HAP-1 (cell line): ENCODE measurements at places on chromosomes 5 and 9.

GRCh38 chr5:125331987-125332598 is 585.7 kb upstream of the ZNF608 start:
- DNase-seq, result no peak

GRCh38 chr5:147836439-147836838 is 5.0 kb upstream of the SPINK1 start:
- no peak for DNase-seq

GRCh38 chr9:73170185-73170957 is 18.7 kb downstream of the ANXA1 start:
- no peak for DNase-seq

- DNase-seq, result no peak
Measured at GRCh38 chr9:96342571-96343245, 40.7 kb upstream of the HSD17B3 start.

- DNase-seq, result no peak
Measured at GRCh38 chr5:163889369-163889768, 383.9 kb downstream of the MAT2B start.

- DNase-seq, result no peak
Measured at GRCh38 chr9:130451004-130451390, 6.2 kb downstream of the ASS1 start.

GRCh38 chr5:129857116-129857515 is 47.1 kb upstream of the CHSY3 start:
- no peak for DNase-seq

GRCh38 chr5:113721171-113721570 is 207.7 kb downstream of the YTHDC2 start:
- no peak for DNase-seq

DNA sequence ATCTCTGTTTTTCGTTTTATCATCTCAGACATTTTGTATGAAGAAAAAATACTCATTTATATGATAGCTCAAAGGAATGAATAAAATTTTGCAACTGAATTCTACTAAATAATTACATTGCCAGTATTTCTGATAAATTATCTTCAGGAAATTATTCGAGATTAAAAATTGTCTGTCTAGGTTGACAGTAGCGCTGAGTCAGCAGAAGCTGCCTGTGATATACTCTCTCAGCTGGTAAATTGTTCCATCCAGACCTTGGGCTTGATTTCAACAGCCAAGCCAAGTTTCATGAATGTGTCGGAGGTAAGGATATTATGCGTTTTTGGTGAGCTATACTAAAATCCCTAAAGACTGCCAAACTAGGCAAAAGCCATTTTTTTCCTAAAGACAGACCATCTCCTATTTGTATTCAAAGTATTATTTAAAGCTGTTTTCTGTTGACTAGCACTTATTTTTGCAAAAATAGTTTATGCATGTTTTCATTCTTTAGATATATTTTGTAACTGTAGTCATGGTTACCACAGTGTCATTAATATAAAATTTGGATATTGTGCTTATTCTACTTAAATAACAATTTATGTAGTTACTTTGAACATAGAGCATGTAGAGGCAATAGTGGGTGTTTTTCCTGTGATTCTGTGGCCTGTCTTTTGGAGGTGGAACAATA is 17.4 kb downstream of the LECT2 start:
- no peak for DNase-seq

GRCh38 chr5:134227259-134227658 is 1.4 kb upstream of the PPP2CA start:
- peak; percentile 30 for DNase-seq

DNA sequence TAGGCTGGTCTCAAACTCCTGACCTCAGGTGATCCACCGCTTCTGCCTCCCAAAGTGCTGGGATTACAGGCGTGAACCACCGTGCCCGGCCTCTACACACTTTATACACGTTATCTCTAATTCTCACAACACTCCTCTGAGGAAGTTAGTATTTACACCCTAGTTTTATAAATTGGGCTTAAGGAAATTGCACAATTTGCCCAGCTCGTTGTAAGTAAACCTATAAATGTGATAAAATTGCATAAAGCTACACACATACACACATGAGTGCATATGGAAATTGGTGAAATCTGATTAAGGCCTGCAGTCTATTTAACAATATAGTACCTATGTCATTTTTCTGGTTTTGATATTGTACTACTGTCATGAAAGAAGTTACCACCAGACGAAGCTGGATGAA is 4.4 kb upstream of the SLC4A9 start:
- no peak for DNase-seq

DNA sequence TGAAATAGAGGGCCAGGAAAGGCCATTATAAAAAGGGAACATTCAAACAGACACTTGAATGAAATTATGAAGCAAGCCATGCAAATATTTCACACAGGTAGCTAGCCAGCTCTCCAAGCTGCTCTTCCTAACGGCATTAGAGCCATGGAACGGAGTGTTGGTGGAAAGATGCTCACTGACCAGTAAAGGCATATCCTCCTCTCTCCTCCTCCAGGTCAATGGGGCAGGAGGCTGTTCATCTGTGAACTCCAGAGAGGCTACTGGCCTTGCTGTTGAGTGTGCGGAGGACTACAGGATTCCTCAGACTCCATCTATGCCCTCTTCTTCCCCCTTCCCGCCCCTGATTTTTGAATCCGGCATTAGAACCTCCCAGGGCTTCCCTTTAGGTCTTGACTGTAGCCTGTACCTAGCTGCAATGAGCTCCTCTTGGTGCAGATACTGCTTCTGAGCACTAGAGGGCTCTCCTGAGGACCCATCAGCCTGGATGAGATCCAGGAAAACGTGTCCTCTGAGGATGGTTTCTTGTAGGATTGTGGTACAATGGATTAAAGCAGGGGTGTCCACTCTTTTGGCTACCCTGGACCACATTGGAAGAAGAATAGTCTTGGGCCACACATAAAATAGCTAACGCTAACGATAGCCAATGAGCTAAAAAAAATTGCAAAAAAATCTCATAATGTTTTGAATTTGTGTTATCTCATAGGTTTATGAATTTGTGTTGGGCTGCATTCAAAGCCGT is 162.2 kb downstream of the SREK1 start:
- DNase-seq, result peak; percentile 68

DNA sequence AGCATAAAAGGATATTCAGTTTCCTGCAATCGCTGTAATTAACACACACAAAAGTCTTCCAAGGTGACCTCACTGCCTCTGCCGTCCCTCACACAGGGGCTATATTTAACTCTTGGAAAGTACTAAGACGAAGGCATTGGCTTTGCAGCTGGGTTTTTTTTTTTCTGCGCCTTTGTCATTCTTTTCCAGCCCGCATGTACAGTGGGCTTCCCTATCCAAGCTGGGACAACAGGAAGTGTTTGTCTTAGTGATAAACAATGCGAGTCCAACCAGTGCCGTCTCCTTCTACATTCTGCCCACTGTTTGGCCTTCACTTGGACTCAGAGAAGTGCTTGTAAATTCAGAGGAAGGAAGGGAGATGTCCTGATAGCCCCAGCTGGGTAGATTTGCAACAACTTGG is 17.6 kb downstream of the AFAP1L1 start:
- no peak for DNase-seq

- no peak for DNase-seq
Measured at GRCh38 chr5:129917224-129917623, 13.0 kb downstream of the CHSY3 start.

GRCh38 chr9:130237076-130237475 is 28.5 kb upstream of the HMCN2 start:
- no peak for DNase-seq

GRCh38 chr5:63931836-63932235 is 30.4 kb downstream of the HTR1A start:
- DNase-seq, result no peak

GRCh38 chr9:133894377-133895321 is 97.5 kb downstream of the VAV2 start:
- DNase-seq, result no peak

GRCh38 chr5:74963407-74963806 is 89.0 kb downstream of the GCNT4 start:
- DNase-seq, result no peak

GRCh38 chr9:22693156-22693555 is 246.5 kb downstream of the DMRTA1 start:
- no peak for DNase-seq

DNA sequence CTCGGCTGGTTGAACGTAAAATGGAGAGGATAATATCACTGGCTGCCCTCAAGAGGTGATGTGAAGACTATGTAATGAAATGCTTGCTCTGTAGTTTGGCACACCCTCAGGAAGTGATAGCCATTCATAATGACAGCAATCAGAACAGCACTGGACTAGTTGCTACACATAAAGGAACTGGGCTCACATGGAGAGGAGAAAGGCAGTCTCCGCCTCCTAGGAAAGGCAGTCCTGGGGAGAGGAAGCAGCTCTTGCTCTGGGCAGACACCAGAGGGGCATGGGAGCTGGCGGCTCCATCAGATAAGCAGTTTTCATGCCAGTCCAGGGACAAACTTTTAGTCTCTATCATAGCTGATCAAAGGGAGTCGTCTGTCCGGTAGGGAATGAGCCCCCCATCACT is 46.9 kb downstream of the ARHGEF37 start:
- DNase-seq, result no peak

DNA sequence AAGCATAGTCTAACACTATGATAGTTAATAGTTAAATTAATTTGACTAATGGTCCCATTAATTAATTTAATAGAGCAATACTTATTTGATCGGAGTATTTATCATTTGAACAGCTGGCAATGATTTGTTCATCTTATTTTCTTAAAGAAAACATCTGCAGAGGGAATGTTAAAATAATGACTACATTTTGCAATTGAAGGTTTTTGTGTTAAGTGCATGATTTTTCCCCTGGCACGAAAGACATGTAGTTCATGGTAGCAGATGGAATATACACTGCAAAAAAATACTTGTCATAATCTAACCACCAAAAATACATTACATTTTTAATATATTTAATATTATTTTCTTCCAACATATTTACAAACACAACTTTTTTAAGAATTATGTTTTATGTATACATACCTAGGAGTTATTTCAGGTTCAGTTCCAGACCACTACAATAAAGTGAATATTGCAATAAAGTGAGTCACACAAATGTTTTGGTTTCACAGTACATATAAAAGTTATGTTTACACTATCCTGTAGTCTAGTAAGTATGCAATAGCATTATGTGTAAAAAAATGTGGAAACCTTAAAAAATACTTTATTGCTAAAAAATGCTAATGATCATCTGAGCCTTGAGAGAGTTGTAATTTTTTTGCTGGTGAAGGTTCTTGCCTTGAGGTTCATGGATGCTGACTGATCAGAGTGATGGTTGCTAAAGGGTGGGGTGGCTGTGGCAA is 292.6 kb upstream of the DAB2 start:
- DNase-seq, result no peak

DNA sequence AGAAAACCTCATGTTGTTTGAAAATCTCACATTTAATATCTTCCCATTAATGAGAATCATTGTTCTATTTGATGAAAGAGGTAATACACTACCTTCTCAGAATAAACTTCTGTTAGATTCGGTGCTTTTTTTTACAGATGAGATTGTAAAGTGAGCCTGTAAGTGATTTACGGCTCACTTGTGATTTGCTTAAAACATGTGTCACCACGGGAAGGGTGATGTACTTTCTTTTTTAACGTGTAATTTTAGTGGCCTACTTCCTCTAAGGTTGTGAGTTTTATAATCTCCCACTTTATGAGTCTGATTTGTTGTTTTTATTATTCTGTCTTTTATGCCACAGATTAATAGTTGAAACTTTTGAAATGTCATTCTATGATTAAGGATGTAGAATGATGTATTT is 15.9 kb downstream of the ANXA1 start:
- DNase-seq, result no peak

DNA sequence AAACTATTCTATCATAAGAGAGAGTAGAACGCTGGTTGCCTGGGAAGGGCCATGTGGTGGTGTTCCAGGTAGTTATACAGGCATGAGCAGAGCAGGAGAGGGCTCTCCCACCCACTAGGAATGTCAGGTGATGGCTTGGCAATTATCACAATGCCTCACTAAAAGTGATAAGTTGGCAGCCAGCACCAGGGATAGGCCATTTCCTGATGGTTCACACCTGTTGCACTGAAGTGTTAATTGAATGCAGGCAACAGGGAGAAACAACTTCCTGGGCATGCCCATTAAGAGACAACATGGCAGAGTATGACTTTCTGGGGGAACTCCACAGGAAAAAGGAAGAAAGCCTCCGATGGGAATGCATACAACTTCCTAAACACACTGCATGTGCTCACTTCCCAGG is 593.2 kb downstream of the ELAVL2 start:
- DNase-seq, result no peak

- no peak for DNase-seq
Measured at GRCh38 chr9:33468215-33468730, 5.5 kb downstream of the NOL6 start.

- no peak for DNase-seq
Measured at GRCh38 chr9:12457237-12457636, 235.9 kb upstream of the TYRP1 start.

GRCh38 chr5:149724884-149725283 is 5.2 kb upstream of the PPARGC1B start:
- no peak for DNase-seq

GRCh38 chr5:152864991-152865390 is 459.9 kb upstream of the NMUR2 start:
- no peak for DNase-seq

DNA sequence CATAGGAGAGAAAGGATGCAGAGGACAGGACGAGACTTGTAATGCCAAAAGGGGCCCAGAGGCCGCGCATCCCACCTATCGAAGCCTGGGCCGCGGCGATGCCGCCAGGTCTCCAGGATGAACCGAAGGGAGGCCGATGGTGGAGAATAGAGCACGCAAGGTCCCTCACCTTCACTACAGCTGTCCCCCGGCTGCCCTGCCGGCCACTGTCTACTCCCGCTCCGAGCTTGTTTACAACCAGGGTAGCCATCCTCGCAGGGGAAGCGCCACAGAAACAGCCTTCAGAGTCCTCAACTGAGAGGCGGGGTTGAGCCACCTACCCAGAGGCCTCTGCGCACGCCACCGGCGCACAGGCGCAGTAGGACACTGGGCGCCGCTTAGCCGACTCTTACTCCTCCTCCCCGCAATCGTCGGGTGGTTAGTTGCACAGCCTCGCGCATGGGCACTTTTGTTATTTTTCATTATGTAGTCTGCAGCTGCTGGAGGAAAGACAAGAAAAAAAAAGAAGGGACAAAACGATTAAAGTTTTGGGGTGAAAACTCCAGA is at the start of gene TRIM23:
Gene TRIM23 (minus strand): TSS at position 309 of the 546 bp plus-strand sequence. CDS start 59 bp downstream, at position 250.
- peak; percentile 91 for DNase-seq

GRCh38 chr9:123174887-123175518 is 93.4 kb downstream of the STRBP start:
- DNase-seq, result peak; percentile 69

DNA sequence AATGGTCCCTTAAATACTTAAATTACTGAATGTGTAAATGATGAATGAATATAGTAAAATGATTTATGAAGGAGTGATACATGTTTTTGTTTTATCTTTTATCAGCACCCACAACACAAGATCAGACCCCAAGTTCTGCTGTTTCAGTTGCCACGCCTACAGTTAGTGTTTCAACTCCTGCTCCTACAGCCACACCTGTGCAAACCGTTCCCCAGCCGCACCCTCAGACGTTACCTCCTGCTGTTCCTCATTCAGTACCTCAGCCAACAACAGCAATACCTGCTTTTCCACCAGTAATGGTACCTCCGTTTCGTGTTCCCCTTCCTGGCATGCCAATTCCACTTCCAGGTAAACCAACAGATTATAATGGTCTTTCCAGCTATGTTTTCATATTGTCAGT is 16.3 kb downstream of the TCERG1 start:
- DNase-seq, result no peak

- DNase-seq, result no peak
Measured at GRCh38 chr9:28317745-28318144, 744.5 kb upstream of the C9orf72 start.

GRCh38 chr5:87400305-87400899 is 12.3 kb downstream of the CCNH start:
- DNase-seq, result no peak

- no peak for DNase-seq
Measured at GRCh38 chr5:132445640-132445923, 45.0 kb downstream of the IRF1 start.

GRCh38 chr5:143004361-143005145 is 234.4 kb downstream of the ARHGAP26 start:
- DNase-seq, result no peak
